ENCODE measurements at places on chromosomes 4 and X.

DNA sequence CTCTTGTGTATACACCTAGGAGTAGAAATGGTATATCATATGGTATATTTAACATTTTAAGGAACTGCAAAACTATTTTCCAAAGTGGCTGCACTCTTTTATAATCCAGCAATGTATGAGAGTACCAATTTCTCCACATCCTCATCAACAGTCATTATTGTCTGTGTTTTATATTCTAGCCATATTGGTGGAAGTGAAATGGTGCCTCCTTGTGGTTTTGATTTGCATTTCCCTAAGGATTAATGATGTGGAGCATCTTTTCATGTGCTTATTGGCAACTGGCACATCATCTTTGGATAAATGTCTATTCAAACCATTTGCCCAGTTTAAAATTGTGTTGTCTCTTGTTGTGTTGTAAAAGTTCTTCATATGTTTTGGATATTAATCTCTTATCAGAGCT is 9.6 kb downstream of the BMP15 start:
- no peak for DNase-seq

DNA sequence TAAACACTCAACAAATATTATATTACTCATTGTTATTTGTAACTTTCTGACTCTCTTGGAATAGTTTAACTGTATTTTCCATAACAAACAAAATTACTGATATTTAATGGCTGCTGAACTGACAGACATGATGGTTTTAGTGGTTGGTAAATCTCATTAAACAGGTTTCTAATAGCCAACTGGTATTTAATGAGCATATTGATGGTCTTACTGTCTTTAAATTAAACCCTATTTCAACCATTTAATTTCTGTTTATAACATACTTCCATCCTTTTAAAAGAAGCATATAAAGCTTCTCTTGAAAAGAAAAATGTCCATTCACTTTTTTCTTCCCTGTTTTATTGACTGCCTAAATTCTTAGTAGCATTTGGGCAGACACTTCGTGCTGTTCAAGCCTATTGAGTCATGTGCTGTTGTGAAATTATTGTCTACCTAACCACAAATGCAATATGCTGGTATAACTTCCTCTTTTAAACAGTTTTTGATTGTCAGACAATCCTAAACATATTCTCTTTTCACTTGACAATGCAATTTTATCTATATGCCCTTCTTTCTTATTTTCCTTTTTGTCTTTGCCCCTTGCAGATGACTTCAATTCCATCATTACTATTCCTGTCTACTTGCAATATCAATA is 163.9 kb upstream of the SLC7A11 start:
- no peak for DNase-seq

DNA sequence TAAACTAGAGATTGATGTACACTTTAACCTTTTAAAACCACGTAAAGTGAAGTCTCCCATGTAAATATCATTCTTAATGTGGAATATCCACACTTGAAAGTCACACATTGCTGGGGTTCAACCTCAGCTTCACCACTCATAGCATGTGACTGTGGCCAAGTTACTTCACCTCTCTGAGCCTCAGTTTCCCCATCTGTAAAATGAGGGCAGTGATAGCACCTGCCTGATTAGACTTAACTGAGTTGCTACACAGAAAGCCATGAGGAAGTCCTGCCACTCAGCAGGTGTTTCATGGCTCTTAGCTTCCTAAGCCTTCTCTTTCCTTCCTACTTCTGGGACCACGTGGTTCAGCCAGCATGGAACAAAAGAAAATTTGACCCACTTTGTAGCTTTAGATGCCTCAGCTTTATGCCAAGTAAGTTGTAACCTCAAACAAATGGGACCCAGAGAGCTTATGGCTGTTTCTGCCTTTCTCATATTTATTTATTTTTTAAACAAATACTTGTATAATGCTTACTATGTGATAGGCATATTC is 277.3 kb upstream of the KLF3 start:
- DNase-seq: no peak

DNA sequence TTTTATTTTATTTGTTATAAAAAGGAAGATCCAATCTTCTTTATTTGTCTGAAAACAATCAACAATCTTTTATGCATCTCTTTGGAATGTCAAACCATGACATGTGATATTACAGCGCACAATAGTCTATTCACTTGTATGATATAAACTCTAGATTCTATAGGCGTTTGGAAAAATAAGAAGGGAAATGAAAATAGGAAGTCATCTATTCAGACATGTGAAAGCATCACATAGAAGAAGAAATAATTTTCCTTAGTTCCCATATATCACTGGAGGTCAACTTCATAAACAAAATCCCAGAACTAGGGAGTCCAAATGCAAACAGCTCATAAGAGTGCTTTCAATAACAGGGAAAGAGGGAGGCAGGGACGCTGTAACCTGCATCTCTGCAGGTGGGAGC is 139.5 kb upstream of the RASGEF1B start:
- DNase-seq: no peak

DNA sequence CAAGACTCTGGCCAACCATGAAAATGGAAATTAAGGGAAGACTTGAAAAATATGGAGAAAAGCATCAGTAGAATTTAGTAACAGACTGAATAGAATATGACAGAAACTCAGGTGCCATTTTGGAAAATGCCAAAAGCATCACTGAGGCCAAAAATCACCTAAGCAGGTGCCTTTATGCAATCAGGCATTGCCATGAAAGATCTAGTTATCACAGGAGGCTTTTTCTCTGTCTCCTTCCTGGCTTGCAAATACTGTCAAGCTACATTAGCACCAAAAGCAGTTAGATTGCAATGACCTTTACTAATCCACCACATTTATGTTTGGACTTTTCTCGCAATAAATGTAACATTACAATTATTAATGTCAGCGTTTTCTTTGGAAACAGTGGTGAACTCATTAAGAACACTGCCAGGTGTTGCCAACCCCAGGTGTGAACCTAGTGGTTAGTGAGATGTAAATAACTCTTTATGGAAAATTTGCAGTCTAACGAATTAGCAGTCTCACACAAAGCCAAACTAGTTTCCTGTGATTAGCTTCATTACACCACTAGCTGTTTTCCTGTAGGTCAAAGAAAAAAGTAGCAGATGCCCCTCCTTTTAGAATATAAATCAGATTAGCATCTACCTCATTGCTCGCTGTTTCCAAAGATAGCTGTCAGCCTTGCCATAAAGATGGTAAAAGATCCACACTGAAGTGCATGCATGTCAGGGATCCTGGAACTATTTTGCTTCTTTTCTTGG is 1568.4 kb upstream of the TENM3 start:
- DNase-seq: no peak

GRCh38 chr4:111630705-111631104 is 514.5 kb upstream of the FAM241A start:
- DNase-seq: peak; percentile 81

DNA sequence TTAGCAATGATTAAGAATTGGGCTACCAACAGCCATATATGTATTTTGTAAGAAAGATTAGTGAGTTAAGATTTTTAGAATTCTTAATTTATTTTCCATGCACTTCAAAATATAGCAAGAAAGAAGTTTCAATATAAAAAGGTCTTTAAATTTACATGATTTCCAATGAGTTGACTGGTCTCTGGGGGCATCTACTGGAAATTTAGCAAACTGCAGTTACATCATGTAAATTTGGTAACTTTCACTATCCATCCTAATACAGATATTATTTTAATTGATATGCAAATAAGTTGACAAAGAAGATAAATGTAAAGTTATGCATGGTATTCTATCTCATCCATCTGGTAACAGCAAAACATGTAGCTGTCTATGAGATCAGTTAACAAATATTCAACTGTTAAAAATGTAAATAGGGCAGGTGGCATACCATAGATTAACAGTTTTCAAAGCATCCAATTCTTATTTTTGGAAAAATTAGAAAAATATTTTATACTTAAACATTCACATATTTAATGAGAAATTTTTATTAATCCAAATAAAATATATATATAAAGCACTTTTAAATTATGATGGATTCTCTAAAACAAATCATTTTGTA is 29.1 kb downstream of the TTC29 start:
- DNase-seq: no peak

GRCh38 chr4:39591290-39591689 is 47.4 kb downstream of the SMIM14 start:
- DNase-seq: no peak

GRCh38 chr4:181538431-181538830 is 704.8 kb upstream of the TENM3 start:
- DNase-seq: no peak

DNA sequence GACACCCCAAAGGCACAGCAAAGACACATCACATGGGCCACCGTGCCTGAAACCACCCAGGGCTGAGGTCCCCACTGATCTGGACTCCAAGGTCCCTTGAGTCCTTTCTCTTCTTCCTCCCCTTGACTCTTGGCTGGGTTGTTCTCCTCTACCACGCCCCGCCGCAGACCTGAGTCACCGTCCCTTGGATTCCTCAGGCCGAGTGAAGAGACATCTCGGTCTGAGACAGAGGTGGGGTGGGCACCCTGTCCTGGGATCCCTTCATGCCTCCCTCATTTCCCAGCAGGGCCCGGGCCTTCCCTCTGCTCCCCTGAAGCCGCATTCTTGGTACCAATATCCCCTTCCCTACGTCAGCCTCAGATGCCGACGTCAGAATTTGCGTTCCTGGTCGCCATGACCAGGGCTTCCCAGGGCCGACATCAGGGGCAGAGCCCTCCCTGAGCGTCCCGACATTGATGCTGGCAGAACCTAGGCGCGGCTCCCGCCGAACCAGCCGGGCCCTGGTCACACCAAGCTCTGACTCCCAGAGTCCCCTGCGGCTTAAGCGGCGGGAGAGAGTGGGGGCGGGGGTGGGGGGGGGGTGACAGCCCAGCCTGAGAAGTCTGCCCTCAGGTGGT is 498 bp downstream of the MAGEA10 start:
- no peak for DNase-seq

- no peak for DNase-seq
Measured at GRCh38 chr4:80265571-80266252, 752 bp upstream of the FGF5 start.

DNA sequence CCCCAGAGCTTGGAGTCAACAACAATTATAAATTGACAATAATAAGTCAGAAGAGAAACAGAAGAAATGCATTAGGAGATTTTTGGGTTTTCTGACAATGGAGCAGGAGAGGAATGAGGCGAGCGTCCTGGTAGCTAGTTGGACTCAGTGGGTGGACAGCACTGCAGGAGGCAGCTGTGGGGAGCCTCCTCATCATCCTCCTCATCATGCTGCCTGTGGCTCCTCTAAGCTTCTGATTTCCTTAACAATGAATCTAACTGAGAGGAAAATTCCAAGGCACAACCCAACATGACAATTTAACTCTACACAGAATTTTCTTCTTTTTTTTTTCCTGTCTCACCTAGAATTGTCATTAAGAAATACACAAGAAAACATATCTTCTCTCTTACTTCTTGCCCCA is 357.1 kb upstream of the NOCT start:
- DNase-seq: no peak

GRCh38 chr4:137000432-137000831 is 531.9 kb downstream of the PCDH18 start:
- DNase-seq: no peak

GRCh38 chrX:80513625-80514024 is 93.4 kb downstream of the TENT5D start:
- DNase-seq: no peak

- no peak for DNase-seq
Measured at GRCh38 chrX:136262812-136263315, 11.7 kb upstream of the MAP7D3 start.

- no peak for DNase-seq
Measured at GRCh38 chrX:154367474-154368308, 6.7 kb downstream of the FLNA start.

DNA sequence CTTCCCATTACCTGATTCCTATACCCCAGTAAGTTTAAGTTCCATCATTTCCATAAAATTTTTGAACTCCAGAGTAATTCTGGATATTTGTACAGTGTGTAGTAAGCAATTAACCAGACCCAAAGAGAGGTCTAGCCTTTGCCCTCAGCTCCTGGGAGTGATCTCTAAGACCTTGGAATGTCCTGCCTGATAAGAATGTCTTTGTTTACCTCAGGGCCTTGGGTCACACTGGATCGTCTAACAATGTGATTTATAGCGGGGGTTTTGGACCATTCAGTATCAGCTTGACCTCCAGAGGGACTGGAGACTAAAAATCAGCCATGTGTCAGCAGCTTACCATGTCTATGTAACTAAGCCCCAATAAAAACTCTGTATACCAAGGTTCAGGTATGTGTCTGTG is 330.9 kb upstream of the PPP1R2C start:
- no peak for DNase-seq

DNA sequence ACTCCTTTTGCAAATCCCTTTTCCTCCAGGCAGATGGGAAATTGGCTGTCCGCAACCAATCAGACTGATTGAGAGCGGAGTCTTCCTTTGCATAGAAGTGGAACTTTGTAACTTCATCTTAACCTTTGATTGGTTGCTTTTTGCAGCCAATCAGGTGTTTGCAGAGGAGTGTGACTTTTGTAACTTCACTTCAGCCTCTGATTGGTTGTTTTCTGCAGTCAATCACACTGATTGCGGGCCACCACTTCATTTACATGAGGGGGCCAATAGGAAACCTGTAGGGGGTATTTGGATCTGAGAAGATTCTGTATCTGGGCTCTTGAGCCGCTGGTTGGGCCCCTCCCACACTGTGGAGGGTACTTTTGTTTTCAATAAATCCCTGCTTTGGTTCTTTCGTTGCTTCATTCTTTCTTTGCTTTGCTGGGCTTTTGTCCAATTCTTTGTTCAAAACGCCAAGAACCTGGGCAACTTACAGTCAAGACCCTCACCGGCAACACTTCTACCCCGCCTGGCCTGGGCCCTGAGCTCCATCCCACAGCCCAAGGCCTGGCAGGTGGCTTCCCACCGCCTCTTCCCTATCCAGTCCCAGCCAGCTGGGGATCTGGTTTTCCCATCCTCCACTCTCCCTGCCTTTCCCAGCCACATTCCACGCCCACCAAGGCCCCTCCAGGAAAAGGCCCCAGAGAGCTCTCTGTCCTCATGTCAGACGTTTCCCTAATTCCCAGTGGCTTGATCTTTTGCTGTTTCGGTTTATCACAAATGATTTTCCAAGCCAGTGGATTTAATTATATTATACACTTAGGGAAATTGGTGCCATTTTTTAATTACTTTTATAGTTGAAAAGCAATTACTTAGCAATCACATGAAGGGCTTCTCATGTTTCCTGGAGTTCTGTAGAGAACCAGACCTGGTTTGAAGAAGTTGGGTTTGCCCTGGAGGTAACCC is 110.2 kb upstream of the STX18 start:
- no peak for DNase-seq

DNA sequence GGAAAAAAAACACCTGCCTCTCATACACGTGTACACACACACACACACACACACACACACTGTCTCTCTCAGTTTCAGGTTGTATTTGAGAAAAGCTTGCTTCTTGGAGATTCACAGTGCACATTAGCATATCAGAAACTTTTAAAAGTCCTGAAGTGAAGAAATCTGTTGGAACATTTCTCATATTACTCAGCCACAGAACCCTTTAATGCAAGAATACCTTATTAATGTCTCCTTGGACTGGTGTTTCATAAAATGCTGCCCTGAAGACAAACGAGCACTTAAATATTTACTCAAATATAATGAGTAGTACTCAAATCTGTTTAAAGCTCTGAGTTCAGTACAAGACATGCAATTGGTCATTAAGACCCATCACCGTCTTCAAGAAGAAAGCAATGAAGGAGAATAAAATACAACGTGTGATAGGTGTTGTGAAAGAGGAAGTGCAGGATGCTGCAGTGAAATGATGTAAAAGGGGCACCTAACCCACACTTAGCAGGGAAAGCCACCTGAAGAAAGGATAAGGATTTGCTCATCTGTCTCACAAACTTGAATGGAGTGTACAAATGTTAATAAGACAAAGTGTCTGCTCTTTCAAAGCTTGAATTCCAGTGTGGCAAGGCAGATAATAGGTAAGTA is 57.0 kb downstream of the DCLK2 start:
- no peak for DNase-seq

- no peak for DNase-seq
Measured at GRCh38 chrX:150329868-150330267, 33.2 kb upstream of the MAMLD1 start.

Data from SK-N-MC (cell line).